SW480 (cell line): ENCODE measurements at places on chromosomes 16 and 17.

DNA sequence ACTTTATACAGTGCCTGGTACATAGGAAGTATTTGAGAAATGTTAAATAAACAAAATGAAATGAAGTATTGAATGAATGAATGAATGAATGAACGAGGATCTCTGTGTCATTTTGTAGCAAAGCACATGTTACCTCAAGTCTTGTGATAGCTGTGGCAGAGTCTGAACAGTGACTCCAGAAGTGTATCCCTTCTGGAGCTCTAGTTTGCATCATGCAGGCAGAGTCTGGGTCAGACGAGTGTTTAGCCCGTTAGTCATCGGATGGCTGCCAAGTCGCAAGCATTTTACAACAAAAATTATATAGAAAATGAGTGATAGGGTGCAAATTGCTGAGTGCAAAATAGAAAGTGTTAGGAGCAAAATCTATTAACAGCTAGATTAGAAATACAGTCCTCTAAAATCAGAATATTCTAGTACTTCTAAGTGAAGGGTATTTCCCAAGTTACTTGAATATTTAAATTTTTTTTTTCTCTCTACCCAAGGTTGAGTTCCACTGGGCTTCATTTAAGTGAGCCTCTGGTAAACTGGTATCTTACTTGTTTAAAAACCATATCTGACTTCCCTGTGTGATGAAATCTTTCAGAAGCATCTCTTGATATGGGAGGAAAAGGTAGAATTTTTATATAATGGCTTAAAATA lies 113.3 kb downstream of the FTO start:
- DNase-seq: no peak

DNA sequence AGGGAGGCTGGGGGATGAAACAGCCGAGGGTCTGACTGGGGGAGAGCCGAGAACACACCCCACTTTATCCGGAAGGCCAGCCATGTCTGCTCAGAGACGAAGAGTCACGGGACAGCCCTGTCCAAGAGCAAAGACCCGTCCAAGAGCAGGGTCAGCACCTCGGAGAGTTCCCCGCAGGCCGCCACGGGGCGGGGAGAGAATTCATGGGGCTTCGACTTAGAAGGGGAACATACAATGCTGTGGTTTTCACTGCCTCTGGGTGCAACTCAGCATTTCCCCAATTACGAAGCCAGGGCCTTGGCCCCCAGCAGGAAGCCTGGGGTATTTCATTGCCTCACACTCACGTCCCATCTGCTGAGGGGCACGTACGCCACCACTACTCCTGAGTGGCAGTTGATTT lies 59.3 kb downstream of the JPH3 start:
- no peak for DNase-seq

DNA sequence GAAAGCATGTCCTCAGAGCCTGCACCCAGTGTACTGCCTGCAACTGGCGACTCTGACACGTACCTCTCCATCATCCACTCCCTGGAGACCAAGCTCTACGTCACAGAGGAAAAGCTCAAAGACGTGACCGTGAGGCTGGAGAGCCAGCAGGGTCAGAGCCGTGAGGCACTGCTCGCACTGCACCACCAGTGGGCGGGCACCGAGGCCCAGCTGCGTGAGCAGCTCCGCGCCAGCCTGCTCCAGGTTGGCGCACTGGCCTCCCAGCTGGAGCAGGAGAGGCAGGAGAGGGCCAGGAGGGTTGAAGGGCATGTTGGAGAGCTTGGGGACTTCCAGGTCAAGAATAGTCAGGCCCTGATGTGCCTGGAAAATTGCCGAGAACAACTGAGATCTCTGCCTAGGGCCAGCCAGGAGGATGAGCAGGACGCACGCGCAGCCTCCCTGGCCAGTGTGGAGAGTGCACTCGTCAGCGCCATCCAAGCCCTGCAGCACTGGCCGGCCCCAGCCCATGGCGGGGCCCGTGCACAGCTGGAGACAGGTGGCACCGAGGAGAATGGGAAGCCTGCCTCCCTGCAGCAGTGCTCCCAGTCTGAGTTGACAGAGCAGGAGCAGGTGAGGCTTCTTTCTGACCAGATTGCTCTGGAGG lies 40.3 kb downstream of the PLD6 start:
- DNase-seq: no peak

DNA sequence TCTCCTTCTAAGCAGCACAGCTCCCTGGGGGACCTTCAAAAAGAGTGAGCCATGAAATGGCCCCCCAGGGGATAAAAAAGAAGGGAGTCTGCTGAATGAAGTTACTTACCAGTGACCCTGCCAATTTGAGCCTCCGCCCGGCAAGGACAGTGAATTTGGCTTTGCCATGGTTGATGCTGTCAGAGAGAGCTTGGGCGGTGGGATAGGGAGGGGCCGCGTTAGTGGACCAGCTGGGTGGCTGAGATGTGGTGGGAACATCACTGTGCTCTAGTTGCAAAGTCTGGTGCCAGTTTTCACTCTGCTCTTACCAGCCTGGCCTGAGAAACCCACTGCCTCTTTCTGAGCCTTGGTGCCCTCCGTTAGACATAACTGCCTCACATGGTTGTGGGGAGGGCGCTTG lies 114.6 kb downstream of the MRM1 start:
- DNase-seq: no peak
